Stimulated activated CD8-positive, alpha-beta memory T cell treated with anti-CD3 and anti-CD28 coated beads, Interleukin-15, amount 100 ng/mL, for 4 hours (primary cell): ENCODE measurements at places on chromosomes 4 and X.

GRCh38 chr4:54149323-54149722 lies 49.4 kb downstream of the GSX2 start:
- no peak for DNase-seq

GRCh38 chr4:187238646-187239045 lies 515.0 kb upstream of the FAT1 start:
- no peak for DNase-seq

- peak; percentile 38 for DNase-seq
These were observed 8.0 kb upstream of the NEUROG2 start for GRCh38 chr4:112523764-112524505.

DNA sequence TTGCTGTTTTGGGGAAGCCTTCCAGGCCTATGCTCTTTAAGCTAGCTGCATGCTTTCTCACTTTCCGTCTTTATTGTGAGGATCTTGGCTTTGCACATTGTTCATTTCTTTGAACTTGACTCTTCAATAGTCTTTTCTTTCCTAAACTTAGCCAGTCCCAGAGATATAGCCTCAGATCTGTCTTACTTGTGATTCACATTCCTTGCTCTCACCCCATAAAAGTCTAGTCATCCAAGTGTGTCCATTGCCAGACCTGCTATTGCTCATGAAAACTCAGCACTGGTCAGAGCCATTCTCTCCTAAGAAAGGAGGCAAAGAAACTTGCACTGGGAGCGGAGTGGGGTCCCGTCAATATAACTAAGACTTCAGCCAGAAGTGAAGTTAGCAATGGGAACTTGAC lies 275.0 kb upstream of the CTSO start:
- DNase-seq, result no peak

DNA sequence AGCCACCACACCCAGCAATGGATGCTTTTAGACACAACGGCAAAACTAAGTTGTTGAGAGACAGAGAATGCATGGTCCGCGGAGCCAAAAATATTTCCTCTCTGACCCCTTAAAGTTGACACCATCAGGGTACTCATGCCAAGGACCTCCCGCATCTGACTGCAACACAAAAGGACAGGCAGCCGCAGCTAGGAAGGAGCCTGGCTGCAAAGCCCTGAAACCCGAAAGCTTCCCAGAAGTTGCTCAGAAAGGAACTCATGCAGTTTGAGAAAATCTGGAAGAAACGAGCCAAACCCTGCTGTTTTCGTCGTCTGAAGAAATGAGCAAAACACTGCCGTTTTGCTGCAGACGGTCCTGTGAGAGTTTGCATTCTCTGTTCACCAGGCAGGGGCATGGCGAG lies 16.5 kb downstream of the DHRSX start:
- DNase-seq, result no peak

DNA sequence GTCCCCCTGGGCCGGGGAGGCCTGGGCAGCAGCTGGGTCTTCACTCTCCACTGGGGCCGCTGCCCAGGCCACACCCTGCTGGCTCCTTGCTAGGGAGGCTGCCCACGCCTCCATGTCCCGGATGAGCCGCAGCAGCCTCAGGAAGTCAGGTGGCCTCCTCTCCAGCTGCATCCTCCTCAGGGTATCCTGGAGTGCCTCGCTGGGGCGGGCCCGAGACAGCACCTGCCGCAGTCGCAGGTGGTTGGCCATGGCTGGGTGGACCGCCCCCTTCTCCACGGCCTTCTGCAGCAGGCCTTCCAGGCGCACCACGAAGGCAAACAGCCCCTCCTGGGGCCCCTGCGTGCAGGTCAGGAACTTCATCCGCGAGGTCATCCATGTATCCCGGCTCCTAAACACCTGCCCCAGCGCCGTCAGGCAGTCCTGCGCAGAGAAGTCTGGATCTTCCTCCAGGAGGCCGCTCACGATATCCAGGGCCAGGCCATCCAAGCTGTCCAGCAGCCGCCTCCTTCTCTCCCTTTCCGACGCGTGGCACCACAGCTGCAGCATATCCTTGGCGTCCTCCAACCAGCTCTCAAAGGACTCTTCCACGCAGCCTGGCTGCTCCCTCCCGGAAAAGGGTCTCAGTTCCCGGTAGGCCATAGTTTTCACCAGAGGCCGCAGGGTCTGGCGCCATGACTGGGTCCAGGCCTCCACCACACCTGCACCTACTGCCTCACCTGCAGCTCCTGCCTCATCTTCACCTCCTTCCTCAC lies 2.1 kb downstream of the PNMA6F start:
- no peak for DNase-seq

DNA sequence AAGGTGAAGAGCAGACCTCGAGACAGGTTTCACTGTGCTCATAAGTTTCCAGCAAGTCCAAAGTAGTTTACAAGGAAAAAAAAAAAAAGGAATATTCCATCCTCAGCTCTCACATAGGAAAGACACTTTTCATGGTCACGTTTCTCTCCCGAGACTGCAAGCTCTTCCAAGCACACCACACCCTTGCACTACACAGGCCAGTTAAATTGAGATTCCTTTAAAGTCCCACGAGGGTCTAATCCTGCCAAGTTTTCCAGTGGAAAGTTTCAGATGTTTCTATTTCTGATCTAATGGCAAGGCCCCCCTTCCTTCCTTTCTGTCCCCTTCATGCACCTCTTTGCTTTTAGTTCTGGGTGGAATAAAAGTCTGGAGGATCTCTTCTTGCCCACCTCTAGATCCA lies 67.9 kb upstream of the PCDH19 start:
- DNase-seq, result no peak

- peak; percentile 10 for DNase-seq
These were observed 900 bp downstream of the TRO start for GRCh38 chrX:54921427-54922021.

- no peak for DNase-seq
These were observed 410.4 kb downstream of the INPP4B start for GRCh38 chr4:142435599-142436235.

DNA sequence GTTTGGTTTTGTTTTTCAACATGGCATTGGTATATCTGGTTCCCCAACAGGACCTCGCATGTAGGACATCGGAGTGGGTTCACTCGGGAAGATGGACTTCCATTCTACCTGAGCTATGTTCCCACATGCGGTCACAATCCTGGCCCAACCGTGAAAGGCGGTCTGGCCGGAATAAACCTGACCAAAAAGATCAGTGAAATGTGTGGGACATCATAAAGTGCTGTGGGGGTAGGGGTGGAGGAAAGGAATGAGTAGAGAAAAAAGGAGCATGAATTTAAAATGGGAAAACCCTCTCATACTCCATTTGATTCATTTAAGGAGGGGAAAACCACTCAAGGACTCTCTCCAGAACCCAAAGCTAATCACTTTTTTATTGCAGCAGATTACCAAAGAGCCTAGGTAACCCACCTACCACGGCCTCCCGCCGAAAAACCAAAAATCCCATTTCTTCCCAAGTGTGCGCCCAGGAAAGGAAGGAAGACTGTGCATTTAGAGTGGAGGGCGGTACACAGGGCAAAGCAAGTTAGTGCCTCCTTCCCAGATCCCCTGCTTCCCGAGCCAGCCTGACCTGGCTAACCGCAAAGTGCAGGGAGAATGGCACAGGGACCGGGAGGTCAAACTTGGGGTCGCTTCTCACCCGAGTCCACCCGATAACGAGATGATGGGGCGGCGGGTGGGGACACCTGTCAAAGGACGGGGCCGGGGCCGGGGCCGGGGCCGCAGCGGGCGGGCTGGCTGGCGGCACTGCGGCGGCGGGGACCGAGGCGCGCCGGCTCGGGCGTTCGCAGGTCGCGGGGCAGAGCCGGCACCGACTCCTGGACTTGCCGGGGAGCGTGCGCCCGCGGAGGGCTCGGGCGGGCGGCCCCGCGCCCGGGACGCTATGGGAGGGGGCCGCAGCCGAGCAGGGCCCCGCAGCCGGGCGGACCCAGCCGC lies 669 bp downstream of the TMEM150C start:
- DNase-seq, result no peak

GRCh38 chrX:63350465-63350877 lies 661 bp downstream of the SPIN4 start:
- no peak for DNase-seq

DNA sequence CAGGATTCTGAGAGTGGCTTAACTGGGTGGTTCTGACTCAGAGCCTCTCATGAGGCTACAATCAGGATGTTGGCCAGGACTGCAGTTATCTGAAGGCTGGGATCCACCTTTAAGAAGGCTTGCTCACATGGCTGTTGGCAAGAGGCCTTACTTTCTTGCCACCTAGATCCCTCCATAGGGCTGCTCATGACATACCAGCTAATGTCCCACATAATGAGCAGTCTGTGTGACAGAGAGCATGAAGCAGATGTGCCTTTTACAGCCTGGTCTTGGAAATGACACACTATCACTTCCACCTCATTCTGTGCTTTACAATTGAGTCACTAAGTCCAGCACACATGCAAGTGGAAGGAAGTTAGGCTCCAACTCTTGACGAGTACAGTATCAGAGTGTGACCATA lies 4.3 kb upstream of the RBM3 start:
- DNase-seq, result no peak

- no peak for DNase-seq
These were observed 402.5 kb downstream of the RAPGEF2 start for GRCh38 chr4:159505266-159505975.
